Activated CD4-positive, alpha-beta T cell treated with anti-CD3 and anti-CD28 coated beads, Interleukin-2, amount 50 U/mL, for 1 hour (primary cell): ENCODE measurements at places on chromosomes 6 and 20.

- DNase-seq = peak; percentile 52
Observed at GRCh38 chr6:111992851-111993250, 61.1 kb upstream of the CCN6 start.

- no peak for DNase-seq
Observed at GRCh38 chr6:152130441-152130840, 323.0 kb downstream of the ESR1 start.

GRCh38 chr6:165970001-165970400 is 197.7 kb downstream of the TBXT start:
- no peak for DNase-seq

- no peak for DNase-seq
Observed at GRCh38 chr6:31879901-31880300, 1.1 kb upstream of the SLC44A4 start.

GRCh38 chr6:166438211-166438861 is 55.6 kb upstream of the MPC1 start:
- no peak for DNase-seq

GRCh38 chr20:15487030-15487429 is 1086.2 kb downstream of the KIF16B start:
- DNase-seq = no peak

- no peak for DNase-seq
Observed at GRCh38 chr6:144077871-144078270, 17.5 kb downstream of the SF3B5 start.

DNA sequence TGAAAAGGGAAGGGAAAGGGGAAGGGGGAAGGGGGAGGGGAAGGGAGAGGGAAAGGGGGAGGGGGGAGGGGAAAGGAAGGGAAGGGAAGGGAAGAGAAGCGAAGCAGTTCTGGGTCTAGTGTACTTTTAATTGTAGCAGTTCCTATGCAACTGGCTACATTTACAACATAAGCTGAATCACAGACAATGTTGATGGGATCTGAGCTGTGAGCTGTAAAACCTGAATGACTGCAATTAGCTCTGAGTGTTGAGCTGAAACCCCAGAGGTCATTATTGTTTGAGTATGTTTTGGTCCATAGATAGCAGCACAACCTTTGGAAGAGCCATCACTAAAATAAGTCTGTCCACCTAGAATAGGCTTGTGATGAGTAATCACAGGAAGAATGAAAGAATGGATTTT is 7.2 kb upstream of the ABHD12 start:
- no peak for DNase-seq

- DNase-seq = no peak
Observed at GRCh38 chr6:82702574-82702973, 339.0 kb downstream of the TPBG start.

- DNase-seq = no peak
Observed at GRCh38 chr6:40778196-40778595, 191.0 kb upstream of the LRFN2 start.

- no peak for DNase-seq
Observed at GRCh38 chr6:3804964-3805363, 44.2 kb upstream of the FAM50B start.

- DNase-seq = no peak
Observed at GRCh38 chr6:109449795-109450673, 5.5 kb downstream of the MICAL1 start.

GRCh38 chr20:50335105-50335504 is 144.5 kb downstream of the CEBPB start:
- DNase-seq = no peak

DNA sequence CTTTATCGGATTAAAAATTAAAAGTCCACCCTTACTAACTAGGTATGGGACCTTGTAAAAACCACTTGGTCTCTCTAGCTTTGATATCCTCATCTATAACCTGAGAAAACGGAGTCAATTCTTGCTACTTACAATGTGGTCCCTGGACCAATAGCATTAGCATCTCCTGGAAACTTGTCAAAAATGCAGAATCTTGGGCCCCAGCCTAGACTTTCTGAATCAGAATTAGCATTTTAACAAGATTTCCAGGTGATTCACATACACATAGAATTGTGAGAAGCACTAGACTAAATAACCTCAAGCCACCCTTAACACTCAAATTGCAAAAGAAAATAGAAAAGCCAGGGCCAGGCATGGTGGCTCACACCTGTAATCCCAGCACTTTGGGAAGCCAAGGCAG is 96.6 kb downstream of the RNGTT start:
- DNase-seq = no peak

GRCh38 chr6:148528292-148528691 is 185.7 kb downstream of the SASH1 start:
- no peak for DNase-seq

DNA sequence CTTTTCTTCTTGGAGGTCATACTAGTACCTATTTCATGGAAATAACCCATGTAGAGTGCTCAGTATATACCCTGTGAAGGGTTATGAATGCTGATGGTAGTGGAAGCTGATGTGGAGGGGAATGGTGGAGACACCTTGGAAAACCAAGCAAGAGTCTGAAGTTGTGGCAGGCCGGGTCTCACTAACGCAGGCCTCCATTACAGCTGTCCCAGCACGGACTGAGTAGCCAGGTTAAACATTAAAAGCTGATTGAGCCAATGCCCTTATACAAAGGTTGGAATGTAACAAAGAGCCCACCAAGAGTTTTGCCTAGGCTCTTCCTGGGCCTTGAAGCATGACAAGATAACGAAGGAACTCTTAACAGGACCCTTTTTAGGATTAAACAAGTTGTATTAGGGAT is 2.1 kb upstream of the PCMTD2 start:
- no peak for DNase-seq

DNA sequence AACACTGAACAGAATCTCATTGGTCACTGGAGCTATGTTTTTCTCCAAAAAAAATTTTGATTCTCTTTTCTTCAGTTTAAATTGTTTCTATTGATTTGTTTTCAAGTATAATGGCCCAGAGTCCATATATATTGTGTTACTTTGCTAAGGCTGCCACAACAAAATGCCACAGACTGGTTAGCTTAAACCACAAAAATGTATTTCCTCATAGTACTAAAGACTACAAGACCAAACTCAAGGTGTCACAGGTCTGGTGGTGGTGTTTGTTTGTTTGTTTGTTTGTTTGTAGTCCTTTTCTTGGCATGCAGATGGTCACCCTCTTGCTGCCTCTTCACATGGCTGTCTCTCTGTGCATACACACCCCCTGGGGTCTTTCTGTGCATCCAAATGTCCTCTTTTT is 34.0 kb downstream of the BMP5 start:
- no peak for DNase-seq

- DNase-seq = no peak
Observed at GRCh38 chr6:15969236-15969778, 159.6 kb upstream of the MYLIP start.

DNA sequence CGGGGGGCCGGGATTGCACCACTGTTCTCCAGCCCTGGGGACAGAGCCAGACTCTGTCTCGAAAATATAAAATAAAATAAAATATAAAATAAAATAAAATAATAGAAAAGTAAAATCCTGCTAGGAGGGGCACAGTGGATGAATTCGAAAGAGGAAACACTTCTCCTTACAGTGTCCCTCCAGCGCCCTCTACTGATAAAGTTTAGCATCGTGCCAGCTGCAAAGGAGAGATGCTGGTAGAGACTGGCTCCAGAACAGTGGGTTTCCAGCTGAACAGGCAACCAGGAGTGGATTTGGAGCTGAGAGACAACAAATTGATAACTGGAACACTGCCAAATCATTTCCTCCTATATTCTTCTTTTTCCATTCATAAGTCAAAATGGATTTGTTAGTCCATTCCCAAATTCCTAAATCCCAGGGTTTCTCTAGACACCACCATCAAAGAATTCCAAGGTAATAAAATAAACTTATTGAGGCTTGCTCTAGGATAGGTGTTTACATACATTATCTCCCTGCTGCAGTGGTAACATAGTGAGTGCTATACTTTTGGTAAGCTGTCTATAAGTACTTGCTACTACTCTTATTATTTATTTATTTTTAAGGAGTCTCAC is 31.7 kb upstream of the TBPL1 start:
- peak; percentile 65 for DNase-seq

GRCh38 chr6:154995254-154996015 is at the start of gene TIAM2:
TIAM2 (plus strand) TSS chr6:154995315; CDS start chr6:155129224, 133,909 bp downstream.
- DNase-seq = no peak

DNA sequence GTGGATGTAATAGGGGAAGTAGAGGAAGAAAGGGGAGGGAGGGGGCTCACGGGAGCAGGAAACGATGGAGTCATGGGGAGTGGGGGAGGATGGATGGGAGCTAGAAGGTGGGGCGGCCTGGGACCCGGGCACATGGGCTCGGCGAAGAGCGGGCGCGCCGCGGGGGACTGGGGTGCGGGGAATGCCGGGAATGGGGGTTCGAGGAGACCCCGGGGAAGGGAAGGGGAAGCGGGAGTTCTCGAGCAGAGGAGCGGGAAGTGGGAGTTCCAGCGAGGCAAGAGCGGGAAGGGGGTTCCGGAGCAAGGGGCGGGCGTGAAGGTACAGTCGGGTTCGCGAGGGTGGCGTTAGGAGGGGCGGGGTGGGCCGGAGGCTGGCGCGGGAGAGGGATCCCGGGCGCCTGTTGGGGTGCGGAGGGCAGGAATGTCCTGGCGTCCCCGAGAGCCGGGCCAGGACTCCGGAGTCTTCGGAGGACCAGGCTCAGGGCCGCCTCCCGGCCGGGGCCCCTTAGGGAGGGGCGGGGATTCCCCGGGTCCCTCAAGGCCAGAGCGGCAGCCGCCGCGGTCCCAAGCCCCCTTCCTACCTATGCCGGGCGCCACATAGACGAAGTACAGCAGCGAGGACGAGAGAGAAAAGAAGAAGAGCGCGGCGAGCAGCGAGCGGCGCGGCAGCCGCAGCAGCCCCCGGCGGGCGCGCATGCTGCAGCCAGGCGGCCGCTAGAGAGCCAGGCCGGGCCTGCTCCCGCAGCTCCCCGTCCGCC is 504 bp downstream of the B4GALT5 start:
- DNase-seq = peak; percentile 21

DNA sequence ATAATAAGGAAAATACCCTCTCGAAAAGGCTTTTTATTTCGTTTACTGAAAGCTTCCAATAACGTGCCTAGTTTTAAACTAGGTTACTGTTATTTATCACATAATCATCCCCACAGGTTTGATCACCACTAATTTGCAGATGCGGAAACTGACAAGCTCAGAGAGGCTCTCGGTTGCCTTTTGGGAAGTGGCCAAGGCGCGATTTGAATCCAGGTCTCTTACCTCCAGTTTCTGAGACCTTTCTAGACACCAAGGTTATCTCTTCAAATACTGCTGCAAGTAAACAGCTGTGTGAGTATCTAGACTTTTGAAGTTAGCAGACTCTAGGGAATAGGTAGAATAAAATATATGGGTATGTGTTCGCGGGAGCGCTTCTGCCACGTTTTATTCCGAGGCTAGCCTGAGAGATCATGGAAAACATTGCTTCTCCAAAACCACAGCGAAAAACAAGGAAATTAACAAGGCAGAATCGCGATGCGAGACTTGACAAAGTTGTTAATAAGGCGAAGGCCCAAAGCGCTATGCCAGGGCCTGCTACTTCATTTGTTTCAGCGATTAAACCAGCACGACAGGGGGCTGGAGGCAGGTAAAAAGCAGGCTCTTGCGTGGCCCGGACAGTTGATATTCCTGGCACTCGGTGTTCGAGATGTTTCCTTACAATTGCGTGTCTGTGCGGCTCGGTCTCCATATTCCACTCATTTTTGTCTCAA is 1.8 kb upstream of the JARID2 start:
- no peak for DNase-seq

DNA sequence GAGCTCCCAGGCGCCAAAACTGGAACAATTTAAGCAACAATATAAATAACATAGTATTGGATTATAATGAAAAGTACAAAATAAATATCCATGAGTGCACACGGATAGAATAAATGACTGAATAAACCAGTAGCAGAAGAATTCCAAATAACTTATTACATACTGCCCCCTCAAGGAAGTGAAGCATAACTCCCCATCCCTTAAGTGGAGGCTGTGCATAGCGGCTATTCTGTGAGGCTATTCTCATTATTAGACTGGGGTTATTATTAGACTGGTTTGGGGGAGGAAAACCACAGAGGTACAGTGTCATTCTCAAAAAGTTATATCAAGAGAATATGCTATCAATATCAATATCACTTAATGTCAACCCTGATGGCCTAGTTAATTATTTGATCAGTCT is 94.4 kb upstream of the SIRPA start:
- DNase-seq = no peak

GRCh38 chr6:133407320-133408100 is 166.4 kb downstream of the EYA4 start:
- no peak for DNase-seq

DNA sequence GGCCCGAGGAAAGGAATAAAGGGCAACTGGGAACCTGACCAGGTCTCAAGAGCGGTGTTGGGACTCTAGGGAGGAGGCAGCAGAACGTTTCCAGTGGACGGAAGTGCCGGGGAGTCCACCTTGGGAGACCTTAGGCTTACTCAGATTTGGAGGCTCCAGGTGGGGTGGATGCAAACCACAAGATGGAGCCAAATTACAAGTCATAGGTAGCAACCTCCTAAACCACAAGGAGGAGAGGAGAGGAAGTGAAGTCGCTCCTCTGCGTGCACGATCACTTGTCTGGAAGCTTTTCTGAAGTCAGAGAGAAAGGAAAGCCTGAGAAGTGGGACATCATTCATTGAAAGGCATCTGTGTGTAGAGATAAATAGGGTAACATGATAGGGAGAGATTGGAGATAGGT is 9.3 kb downstream of the HLA-DOA start:
- no peak for DNase-seq

GRCh38 chr20:15859061-15859460 is 714.2 kb downstream of the KIF16B start:
- DNase-seq = no peak

- DNase-seq = no peak
Observed at GRCh38 chr20:44856856-44857448, 28.6 kb upstream of the YWHAB start.

DNA sequence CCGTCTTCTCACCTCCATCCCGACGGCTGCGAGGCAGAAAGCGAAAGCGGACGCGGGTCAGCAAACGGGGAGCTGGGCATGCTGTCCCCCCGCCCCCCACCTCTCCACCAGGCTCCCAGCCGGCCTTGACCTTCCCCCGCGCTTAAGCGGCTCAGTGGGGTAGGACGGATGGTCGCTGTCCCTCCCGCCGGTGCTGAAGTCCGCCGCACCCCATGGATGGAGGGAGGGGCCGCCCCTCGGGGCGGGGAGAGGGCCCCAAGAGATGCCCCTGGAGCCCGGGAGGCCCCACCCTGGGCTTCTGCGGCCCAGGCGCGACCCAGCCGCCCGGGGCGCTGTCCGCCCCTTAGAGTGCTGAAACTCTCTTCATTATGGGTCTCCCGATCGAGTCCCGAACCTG is at the start of gene KCNB1:
Gene KCNB1, minus strand, starts transcription at position 48 of the 397 bp plus-strand sequence. CDS start 188 bp downstream, outside the sequence.
- peak; percentile 34 for DNase-seq

DNA sequence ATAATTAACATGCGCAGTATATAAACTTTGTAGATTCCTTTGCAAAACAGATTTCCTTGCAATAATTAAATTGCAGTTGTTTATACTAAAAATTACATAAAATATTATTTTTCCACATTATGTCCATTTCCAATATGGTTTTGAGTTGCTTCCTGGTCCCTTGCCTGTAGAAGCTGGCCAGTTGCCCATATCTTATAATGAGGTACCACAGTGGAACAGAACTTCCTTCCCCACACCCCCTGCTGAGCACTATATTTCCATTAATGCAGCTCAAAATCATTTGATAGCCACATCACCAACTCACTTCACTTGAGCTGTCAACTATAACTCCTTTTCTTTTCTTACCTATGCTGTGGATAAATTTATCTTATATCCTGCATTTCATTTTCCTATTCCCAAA is 194.6 kb downstream of the DST start:
- no peak for DNase-seq
